ENCODE measurements at places on chromosomes 7 and 10. TPM values are rescaled to one million over a fixed set of nuclear protein-coding genes. Genes with fewer than 3 reads are reported as not detected.
A peak's percentile ranks its signal among the peaks of the same experiment; 100 is the strongest.

DNA sequence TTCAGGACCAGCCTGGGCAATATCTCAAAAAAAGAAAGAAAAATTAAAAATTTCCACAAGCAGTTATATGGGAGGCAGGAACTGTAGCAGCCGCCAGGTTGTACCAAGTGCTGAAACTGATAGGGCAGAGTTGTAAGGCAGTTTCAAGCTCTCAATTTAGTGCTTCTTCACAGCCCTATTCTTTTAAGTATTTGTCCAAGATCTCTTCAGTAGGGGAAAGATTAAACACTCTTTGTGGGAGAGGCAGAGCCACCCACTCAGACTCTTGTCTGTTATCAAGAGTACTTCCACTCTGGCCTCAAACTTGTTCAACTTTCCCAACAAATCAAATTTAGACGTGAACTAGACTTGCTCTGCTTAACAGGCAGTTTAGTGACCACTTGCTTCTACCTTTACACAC lies 228.7 kb downstream of the REEP3 start:
- no peaks in the 10 kb centered on the region for H3K36me3 ChIP-seq
- DNase-seq = no peak
- peaks cover 12% of the 10 kb centered on the region for H3K4me1 ChIP-seq
- H3K27me3 ChIP-seq = no peaks in the 10 kb centered on the region

DNA sequence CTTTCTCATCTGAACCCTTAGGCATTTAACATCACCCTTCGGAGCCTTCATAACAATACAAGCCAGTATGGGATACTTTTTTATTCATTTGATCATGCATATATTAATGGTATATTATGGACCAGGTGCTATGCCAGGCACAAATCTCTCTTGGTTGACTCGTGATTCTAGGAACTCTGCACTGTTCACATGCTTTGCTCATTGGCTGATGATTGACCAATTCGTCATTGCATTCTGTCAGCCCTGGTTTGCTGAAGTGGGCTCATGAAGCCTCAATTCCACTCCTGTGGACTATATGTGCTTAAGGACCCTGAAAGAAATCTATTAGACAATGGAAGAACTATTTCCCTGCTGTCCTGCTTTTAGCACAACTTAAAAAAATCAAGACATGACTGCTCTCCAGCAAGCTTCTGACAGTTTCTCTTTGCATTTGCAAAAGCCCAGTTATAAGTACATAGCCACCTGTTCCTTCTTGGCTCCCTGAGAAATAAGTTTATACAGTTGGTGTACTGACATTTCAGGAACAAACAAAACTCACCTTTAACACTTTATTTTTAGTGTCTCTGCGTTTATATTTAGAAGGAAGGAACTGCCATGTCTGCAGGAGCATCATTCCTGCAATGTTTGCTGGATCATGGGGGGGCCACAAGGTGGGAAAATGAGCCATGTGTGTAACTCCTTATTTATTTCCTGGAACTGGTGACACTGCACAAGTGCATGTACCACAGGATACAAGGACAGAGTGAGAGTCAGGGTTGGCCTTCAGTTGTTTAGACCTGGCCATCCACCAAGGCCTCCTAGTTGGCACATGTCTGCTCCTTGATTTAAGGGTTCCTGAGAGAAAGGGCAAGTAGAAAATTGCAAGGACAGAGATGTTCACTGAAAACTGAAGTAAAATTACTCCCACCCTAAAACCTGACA lies 146.0 kb upstream of the NAMPT start:
- H3K4me1 ChIP-seq = peaks cover 9% of the 10 kb centered on the region
- H3K4me3 ChIP-seq = no peak overlapping the region
- DNase-seq = no peak

- no peaks in the 10 kb centered on the region for H3K27me3 ChIP-seq
- H3K27ac ChIP-seq = no peak overlapping the region
- no peak for DNase-seq
- H3K4me1 ChIP-seq = no peaks in the 10 kb centered on the region
These were observed 486.3 kb downstream of the POM121L12 start for GRCh38 chr7:53521638-53522184.

GRCh38 chr7:123494193-123494796 lies 40.1 kb downstream of the IQUB start:
- DNase-seq = peak; percentile 30
- H3K36me3 ChIP-seq = no peaks in the 10 kb centered on the region
- no peak overlapping the region for H3K4me3 ChIP-seq
- no peak overlapping the region for H3K27ac ChIP-seq
- no peaks in the 10 kb centered on the region for H3K27me3 ChIP-seq

DNA sequence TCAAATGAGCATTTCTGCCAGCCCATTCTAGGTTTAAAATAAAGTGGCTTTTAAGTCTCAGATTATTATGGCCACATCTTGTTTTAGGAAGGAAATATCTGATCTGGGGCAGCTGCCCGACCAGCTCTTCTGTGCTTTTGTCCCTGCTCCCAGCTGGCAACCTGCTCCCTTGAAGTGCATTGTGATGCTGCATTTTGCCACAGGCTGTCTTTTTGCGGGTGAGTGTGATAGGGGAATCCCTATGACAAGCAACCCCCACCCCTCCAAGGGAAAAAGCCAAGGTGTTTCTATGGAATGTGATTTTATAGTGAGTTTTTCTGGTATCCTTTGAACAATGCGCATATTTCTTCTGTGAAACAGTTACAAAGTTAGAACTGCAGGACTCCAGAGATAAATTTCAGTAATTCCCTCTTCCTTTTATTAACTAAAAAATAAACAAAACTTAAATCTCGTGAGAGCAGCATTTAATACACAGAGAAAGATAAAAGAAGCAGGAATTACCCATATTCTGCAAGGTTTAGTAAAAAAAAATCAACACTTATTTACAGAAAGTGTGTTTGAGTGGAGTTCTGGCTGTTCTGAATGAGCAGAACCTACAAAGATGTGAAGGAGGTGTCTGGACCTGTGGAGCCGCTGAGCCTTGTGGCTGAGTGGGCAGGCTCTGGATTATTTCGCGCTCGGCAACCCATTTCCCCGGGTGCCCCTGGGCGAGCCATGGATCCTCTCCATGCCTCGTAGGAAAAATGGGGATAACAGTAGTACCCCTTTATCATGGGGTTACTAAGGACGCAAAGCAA lies 10.1 kb upstream of the HPS1 start:
- H3K36me3 ChIP-seq = no peaks in the 10 kb centered on the region
- H3K4me3 ChIP-seq = no peak overlapping the region
- no peaks in the 10 kb centered on the region for H3K27me3 ChIP-seq
- no peak for DNase-seq
- peaks cover 14% of the 10 kb centered on the region for H3K4me1 ChIP-seq

C10orf53 gene
- not detected for total RNA-seq
